Inflammatory macrophage treated with lipopolysaccharide for 4 hours (primary cell): ENCODE measurements at places on chromosomes 13 and 19.

- peak; percentile 64 for DNase-seq
These were observed 1.1 kb downstream of the VSTM1 start for GRCh38 chr19:54062643-54063042.

DNA sequence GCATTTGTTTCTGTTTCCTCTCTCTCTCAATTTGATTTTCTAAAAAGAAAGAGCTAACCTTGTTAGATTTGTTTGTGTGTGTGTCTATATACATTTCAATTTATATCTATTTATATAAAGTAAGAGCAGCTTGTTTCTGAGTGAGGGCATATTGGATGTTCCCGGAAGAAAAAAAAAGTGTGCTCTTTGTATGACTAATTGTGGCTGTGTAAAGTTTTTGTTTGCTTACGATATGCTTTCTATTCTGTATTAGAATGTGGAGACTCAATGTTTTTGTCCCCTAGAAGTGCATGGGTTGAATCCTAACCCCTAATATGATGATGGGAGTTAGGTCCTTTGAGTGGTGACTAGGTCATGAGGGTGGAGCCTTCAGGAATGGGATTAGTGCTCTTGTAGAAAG lies 66.6 kb upstream of the C1QTNF9B start:
- no peak for DNase-seq

GRCh38 chr19:40190891-40191835 lies at the start of gene MAP3K10:
MAP3K10 (plus strand) TSS chr19:40191426; CDS start chr19:40192032, 606 bp downstream.
- peak; percentile 72 for DNase-seq

DNA sequence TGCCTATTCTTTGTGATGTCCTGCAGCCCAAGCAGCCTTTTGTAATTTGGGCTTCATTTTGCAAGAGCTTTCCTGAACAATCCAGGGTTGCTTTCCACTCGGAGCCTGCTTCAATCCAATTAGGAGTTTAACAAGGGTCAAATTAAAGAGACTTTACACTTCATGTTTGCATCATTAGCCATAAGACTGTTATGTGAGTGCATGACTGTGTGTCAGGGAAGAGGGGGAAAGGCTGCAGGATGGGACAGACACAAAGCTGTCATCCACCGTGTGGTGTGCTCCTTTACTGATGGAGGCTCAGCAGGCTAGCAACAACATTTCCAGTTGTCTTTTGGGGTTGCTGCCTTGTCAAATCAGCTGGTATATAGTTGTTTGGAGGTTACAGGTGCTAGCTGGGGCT lies 23.7 kb upstream of the MAB21L1 start:
- no peak for DNase-seq

- no peak for DNase-seq
These were observed 32.8 kb downstream of the ELF1 start for GRCh38 chr13:40986101-40986856.

DNA sequence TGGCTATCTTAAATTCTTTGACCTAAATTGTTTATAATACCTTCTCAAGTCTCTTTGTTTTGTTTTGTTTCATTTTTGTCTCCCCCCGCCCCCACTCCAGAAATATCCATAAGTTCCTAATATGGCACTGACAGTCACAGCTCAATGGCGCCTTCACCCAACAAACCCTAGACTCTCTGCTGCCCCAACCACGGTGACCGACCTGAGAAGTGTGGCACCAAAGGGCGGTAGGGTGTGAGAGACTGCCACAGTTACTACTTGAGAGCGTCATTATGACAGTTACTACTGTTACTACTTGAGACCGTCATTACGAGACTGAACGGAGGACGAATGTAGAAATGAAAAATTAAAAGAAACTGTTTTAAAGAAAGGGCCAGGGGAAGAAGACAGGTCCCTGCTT lies 34.4 kb upstream of the PSPC1 start:
- no peak for DNase-seq

GRCh38 chr19:5130371-5131030 lies 161.6 kb downstream of the KDM4B start:
- DNase-seq = peak; percentile 6

DNA sequence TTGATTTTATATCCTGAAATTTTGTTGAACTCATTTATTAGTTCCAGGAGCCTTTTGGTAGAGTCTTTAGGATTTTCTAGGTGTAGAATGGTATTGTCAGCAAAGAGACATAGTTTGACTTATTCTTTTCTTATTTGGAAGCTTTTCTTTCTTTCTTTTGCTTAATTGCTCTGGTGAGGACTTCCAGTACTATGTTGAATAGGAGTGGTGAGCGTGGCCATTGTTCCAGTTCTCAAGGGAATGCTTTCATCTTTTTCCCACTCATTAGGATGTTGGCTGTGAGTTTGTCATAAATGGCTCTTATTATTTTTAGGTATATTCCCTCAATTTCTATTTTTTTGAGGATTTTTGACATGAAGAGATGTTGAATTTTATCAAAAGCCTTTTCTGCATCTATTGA lies 182.2 kb upstream of the SPRY2 start:
- no peak for DNase-seq

DNA sequence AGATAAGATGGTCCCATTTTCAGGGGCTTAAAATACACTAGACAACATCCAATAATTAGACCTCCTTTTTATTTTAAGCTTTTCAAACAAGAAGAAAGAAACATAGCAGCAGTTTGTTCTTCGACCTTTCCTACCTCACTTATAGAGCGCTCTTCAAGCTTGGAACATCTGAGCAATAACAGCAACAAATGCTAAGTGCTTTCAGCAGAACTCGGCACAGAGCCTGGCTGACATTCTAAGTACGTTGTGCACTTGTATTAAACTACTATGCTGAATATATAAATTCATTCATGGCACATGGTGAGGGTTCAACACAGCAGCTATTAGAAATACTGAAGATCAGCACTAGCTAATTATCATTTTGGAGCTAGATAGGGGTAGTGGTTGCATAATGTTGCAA lies 256.1 kb upstream of the MAB21L1 start:
- DNase-seq = no peak

DNA sequence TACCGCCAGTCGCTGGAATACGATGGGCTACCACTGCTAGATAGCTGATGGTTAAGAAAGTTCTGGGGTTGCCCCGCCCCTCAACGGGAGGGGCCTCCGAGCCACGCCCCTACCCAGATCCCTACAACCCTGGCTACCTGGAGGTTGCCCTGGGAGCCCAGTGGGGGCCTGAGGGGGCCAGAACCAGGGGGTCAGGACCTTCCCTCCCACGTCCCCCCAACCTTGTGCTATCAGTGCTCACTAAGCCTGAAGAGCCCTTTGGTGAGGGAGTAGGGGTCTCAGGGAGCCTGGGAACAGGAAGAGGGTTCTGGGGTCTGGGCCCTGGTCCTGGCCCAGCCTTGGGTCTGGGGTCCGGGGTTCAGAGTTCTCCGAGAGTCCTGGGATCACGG lies 8.9 kb downstream of the OCEL1 start:
- DNase-seq = peak; percentile 46

DNA sequence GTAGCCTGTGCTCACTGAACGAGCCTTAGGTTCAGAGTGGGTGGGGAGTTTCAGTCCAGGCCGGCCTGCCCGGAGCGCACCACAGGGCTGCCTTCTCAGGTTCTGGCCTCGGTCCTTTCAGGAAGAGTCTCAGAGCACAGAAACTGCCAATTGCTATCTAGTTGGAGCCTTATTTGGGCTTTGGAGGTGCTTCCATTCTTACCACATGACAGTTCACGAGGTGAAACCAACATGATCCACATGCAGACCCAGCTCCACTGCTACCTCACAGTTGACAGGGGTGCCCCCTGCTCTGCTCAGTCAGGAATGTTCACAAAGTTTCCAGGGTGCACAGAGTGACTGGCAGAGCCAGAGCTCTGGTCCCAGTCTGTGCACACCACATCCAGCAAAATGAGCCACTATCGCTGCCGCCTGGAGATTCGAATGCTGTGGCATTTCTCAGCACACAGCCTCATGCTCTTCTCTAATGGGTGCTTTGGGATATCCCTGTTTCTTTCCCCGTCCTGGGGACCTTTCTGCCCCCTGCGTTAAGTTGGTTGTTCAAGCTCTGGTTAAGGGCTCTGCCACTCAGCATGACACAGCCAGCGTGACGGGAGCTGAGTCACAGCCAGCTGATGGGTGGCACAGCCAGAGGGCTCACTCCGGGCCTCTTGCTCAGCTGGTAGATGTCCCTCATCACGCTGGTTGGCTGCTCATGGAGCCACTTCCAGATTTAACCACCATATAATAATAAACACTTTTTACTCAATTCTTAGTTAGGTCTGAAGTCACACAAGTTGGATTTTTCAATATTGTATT lies 7.5 kb upstream of the SACS start:
- DNase-seq = peak; percentile 64

- no peak for DNase-seq
These were observed 238.7 kb downstream of the EFNB2 start for GRCh38 chr13:106296723-106297122.

GRCh38 chr19:42086770-42087550 lies 11.0 kb downstream of the ZNF574 start:
- no peak for DNase-seq

DNA sequence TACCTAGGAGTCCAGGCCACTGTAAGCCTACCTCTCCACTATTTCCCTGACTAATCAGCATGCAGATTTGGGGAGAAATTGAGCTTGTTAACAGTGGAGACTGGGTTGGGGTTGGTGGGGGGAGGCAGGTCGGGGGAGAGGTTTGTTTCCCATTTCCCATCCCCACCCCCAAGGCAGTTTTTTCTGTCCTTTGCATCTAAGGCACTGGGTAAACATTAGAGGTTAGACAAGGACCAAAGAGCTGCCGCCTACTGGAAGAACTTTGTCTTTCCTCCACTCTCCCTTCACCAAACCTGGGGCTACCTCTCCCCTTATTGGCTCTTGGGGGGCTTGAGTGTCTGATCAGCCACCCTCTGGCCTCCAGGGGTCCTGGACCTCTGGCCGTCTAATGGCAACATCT lies 953 bp downstream of the KCNN4 start:
- no peak for DNase-seq

DNA sequence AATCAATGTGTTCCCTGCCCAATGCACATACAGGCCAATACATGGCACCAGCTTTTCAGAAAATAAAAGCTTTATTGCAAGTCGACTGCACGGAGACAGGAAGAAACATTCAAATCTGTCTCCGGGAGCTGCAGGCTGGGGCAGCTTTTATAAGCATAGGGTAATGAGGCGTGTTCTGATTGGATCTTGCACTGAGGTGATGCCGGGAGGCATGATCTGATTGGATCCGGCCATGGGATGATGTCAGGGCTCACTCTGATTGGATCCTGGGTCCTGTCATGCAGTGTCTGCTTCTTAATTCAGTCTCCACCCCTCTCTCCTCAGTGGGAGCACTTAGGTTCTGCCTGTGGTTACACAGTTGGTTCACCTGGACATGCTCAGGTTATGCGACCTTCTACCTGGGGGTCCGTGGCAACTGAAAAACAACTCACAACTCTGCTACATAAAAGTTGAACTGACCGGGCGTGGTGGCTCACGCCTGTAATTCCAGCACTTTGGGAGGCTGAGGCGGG lies 11.8 kb upstream of the FBN3 start:
- peak; percentile 5 for DNase-seq

- peak; percentile 99 for DNase-seq
These were observed 44.3 kb upstream of the CEACAM21 start for GRCh38 chr19:41531438-41532311.

DNA sequence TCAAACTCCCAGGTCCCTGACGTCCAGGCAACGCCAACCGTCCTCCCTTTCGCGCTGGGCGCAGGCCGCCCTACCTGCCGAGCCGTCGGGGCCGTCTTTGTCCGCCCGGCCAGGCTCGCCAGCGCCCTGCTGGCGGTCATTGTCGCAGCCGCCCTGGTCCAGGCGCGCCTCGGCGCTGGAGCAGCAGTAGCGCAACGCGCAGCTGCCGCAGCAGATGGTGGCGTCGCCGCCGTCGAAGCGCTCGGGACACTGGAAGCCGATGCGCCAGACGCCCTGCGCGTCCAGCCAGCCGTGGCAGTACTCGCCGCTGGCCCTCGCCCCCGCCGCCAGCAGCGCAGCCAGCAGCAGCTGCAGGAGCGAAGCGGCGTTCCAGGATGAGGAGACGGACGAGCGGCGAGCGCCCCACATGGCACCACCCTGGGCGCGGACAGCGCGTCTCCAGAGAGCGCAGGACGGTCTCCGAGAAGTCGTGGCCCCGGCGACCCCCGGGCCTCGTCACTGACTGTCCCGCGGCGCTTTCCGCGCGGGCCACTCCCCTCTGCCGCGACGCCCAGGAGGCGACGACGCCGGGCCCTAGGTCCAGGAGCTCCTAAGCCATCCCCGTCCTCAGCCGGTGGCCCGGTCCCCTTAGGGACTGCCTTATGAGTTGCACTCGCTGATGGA lies 1.1 kb downstream of the SHISA2 start:
- no peak for DNase-seq

GRCh38 chr19:8105471-8105870 lies 43.9 kb downstream of the FBN3 start:
- DNase-seq = no peak

GRCh38 chr19:5024282-5024681 lies 55.4 kb downstream of the KDM4B start:
- no peak for DNase-seq

GRCh38 chr13:24746618-24747247 lies 17.2 kb upstream of the RNF17 start:
- no peak for DNase-seq

GRCh38 chr19:19062454-19063182 lies 1.2 kb upstream of the SLC25A42 start:
- no peak for DNase-seq

- DNase-seq = peak; percentile 78
These were observed at the start of gene ACP5 for GRCh38 chr19:11577451-11578257. ACP5 (minus strand) TSS chr19:11577645; CDS start chr19:11577317, 328 bp downstream.

DNA sequence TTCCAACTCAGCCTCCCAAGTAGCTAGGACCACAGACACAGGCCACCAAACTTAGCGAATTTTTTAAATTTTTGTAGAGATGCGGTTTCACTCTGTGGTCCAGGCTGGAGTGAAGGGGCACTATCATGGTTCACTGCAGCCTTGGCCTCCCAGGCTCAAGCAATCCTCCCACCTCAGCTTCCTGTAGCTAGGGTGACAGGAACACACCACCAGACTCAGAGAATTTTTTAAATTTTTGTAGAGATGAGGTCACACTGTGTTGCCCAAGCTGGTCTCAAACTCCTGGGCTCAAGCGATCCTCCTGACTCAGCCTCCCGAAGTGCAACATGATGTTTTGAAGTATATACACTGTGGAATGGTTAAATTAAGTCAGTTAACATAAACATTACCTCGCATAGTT lies 263.6 kb downstream of the OXGR1 start:
- no peak for DNase-seq

GRCh38 chr19:2064395-2064787 lies 13.3 kb upstream of the MKNK2 start:
- no peak for DNase-seq

DNA sequence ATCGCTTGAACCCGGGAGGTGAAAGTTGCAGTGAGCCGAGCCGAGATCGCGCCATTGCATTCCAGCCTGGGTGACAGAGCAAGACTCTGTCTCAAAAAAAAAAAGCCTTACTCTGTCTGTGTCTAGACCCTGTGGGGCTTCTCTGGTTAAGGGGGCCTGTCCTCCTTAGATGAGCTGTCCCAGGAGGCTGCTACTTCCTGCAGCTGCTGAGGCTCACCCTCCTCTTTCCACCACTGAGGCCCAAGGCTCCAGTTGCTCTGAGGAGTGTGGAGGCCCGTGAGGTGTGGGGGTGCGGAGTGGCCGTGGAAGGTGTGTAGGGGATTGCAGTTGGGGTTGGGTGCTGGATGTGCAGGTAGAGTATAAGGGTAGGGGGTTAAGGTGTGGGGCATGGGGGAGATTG lies 22.1 kb upstream of the RASA3 start:
- DNase-seq = no peak
